Activated T-cell treated with anti-CD3 and anti-CD28 coated beads for 48 hours (primary cell): ENCODE measurements at places on chromosomes 11 and 22.

DNA sequence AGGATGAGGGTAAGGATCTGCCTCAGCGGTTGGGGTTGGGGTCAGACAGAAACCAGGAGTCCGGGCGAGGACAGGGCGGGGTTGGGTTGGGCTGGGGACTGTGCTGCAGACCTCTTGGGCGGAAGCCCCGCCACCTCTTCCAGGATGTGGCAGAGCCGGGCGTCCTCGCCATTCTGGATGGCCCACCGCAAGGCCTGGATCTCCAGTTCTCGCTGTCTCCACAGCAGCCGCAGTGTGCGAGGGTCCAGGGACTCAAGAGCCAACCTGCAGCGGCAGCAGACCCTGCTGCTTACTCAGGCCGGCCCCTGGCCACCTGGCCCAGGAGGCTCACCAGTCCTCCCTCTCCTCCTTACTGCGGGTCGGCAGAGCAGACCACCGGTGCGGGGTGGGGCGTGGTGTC is 2.0 kb downstream of the LMNTD2 start:
- DNase-seq, result no peak

DNA sequence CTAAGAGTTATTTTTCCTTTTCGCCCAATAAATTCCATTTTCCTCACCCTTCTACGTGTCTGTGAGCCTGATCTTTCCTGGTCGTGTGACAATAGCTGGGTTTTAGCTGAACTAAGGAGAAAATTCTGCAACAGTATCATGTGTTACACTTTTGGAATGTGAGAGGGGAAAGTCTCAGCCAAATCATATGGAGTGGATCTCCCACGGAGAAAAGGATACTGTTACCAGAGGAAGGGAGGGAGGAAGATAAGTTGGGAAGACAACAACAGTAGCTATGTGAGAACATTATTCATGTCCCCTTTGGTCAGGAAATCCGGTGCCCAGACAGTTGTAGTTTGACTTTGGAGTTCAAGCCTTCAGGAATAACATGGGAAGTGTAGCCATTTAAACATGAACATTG is 584.0 kb upstream of the RAG2 start:
- no peak for DNase-seq

DNA sequence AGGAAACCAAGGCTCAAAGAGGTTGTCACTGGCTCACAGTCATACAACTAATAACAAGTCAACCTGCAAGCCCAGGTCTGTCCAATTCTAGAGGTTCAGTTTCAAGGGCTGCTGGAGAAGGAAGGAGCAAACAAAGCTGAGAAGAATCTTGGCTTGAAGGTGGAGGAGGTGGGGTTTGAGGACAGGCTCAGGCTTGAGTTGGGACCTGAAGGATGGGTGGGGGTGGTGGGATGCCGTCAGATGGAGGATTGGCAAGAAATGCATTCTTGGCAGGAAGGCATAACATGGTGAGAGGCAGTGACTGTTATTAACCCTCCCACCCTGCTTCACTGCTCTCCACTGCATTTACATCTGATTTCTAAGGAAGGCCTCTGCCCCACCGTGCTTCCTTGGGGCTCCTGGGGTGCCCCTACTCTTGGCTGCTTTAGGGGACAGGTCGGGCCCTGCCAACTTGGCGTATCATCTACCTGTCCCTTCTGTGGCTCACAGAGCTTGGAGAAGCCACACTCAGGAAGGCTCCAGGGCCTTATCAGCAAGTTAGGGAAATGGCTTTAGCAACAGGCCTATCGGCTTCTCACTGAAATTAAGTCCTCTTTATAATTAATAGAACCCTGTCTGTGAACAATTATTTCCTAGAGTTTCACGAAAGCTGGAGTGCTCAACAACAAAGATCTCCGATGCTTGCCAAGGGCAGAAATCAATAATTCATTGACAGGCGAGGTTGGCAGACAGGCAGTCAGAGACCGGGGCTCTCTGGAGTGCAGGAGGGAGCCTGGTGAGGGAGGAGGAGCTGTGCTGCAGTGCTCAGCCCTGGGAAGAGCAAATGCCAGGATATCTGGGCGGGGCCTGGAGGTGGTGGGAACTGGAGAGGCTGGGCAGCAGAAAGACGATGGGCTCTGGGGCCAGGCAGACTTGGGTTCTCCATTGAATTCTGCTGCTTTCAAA is 84.9 kb upstream of the NARS2 start:
- DNase-seq, result no peak

- DNase-seq, result no peak
Measured at GRCh38 chr11:83475760-83476159, 189.6 kb upstream of the CCDC90B start.

DNA sequence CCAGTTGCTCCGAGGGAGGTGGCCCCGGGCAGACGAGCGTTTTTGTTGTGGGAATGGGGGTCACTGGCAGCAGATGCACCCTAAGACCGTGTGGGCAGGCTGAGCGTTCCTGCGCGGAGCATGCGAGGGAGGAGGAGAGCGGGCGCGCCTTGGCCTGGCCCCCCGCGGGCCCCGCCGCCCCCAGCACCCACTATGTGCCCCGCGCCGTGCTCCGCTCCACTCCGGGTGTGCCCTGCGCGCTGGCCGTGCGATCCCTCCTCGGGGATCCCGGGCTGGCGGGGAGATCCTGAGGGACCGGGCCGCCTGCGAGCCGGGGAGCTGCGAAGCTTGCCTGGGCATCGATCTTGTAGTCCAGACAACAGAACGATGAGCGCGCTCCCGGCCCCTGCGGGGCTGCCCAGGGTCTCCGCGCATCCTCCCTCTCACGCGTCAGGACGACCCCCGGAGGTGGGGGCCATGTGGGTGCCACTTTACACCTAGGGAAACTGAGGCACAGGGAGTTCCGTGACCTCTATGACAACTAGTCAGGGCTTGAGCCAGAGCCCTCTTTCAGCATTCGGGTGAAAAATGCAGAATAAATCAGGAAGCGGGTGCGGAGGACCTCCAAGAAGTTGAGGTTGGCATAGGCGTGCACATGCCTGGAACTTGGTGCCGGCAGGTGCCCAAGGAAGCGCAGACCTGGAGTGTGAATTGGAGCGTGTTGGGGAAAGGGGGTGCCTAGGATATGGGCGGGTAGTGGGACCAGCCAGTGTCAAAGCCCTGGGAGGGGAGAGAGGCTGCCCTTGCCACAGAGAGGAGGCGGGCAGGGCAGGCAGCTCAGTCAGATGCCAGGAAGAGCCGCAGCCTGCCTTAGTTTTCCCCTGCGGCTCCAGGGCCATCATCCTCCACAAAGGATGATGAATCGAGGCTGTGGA is 1.3 kb upstream of the KMT5B start:
- no peak for DNase-seq

- no peak for DNase-seq
Measured at GRCh38 chr11:85165819-85166218, 461.3 kb downstream of the DLG2 start.

DNA sequence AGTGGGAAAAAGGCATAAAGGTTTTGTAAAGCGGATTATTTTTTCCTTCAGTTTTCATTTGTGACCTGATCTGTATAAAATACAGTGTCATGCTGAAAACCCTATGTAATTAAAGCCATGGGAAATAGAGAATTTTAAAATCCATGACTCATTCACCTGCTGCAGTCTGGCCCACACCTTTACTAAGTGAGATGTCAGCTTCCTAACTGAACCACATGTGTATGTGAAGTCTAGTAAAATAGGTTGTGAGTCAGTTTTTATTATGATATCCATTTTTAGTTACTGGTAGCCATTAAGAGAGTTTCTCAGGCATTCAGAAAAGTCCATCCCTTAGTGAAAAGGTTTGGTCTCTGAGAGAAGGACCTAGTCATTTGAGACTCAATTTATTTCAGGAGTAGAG is 60.9 kb downstream of the TRIM44 start:
- no peak for DNase-seq

- DNase-seq, result peak; percentile 29
Measured at GRCh38 chr11:14499178-14499559, 442 bp downstream of the COPB1 start.

DNA sequence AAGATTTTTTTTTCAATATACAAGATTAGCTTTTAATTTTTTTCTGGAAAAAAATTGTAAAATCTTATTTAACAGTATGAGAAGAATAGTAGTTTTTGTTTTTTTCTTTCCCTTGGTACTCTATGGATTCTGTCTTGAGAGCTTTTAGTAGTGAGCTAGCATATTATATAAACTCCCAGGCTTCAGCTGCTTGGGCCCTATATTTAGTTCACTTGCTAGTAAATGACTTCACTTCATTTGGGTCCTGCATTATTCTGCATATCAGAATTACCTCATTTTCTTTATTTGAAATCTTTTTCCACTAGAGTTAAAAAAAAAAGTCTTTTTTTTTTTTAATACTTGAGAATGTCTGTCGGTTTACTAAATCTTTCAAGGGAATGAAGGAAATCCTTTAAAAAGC is 33.1 kb downstream of the HIPK3 start:
- no peak for DNase-seq

DNA sequence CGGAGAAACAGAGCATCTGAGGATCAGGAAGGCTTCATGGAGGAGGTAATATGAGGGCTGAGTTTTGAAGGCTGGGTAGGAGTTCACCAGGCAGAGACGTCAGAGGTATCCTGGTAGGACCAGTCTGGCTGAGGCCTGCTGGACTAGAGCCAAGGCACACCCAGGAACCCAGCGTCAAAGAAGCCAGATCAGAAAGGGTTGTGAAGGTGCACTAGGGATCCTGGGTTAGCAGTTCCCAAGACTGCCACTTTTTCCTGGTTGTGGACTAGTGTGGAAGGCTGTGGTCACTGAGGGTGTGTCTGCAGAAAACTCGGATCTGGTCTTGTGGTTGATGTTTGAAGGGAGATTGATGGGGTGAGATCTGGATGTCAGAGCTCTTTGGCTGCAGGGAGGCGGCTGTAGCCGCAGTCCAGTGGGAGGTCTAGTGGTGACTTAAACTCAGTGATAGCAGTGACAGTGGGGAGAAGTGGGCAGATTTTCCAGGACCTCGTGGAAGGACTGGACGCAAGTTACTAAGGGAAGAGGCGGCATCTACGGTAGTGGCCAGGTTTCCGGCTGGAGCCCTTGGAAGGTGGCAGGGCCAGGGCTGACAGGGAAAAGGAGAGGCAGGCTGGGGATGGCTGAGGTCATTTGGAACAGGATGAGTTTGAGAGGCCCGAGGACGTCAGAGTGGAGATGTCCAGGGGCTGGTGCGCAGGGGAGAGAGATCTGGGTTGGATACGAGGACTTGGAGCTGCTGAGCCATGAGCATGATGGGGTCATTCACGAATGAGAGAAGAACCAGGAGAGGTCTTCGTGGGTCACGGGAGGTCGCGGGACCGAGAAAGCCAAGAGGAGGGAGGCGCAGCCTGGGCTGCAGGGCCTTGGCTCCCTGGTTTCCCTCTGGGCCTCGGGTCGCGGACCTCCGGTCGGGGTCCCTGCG is 10.9 kb downstream of the RELA start:
- DNase-seq, result no peak

DNA sequence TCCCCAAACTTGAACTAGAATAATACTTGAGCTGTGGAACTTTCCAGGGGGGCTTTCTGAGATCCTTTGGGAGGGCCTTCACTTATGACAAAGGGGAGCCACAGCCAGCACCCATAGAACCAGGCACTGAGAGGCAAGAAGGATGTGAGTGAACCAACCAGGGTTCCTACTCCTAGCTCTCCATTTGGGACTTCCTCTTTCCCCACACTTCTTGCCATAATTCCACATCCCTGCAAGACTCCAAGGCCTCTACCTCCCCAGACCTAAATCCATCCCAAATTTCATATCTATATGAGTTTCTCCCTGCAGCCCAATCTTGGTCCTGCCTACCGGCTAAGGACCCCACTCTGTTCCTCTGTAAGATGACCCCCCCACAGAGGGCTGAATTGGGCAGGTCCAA is 31.5 kb downstream of the NRXN2 start:
- no peak for DNase-seq

GRCh38 chr11:85756401-85757200 is 54.3 kb downstream of the SYTL2 start:
- DNase-seq, result no peak

- no peak for DNase-seq
Measured at GRCh38 chr22:49906071-49906798, 12.0 kb downstream of the ALG12 start.

GRCh38 chr11:99535406-99535805 is 514.7 kb downstream of the CNTN5 start:
- no peak for DNase-seq

GRCh38 chr11:47916361-47916841 is 64.0 kb upstream of the PTPRJ start:
- DNase-seq, result no peak

DNA sequence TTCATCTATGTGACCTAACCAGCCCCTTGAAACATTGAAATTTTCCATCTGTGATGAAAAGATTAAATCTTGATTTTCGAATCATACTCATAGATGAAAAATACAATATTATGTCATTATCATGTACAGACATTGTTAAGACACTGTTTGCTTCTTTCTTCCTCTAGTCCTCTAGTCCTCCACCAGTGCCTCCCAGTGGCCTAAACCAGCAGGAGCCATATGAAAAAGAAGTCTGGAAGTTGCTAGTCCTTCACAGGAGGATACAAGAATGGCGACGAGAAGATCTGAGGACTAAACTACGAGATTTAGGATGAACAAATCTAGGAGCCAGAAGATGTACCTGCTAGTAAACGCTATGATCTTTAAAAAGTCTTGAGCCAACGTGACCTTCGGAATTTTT is 134.1 kb downstream of the SLC17A6 start:
- no peak for DNase-seq

- DNase-seq, result peak; percentile 45
Measured at GRCh38 chr11:14644226-14645014, 816 bp downstream of the PDE3B start.

DNA sequence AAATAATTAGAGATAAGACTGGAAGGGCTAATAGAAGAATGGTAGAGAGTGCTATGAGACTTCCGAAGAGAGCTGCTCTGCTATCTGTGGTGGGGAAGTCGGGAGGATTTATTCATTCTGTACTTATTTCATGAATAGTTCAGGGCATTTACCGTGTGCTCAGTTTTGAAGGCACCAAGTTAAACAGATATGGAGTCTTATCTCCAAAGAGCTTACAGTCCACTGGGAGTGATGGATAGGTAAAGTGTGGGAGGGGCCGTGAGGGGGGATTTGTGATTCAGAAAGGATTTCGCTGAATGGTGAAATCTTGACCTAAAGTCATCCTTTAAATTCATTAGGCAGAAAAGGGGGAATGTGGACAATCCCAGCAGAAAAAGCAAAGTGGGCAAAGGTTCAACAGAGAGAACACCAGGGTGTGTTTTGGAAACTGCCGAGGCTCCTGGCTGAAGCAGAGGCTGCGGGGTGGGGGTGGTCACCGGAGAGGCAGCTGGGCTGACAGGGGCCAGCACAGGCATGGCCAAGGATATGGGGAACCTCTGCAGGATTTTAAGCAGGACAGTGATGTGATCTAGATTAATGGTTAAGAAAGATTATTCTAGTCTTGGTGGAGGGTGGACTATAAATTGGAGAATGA is 91.2 kb downstream of the UBASH3B start:
- DNase-seq, result no peak

GRCh38 chr11:4684631-4685285 is 12.9 kb downstream of the OR51E2 start:
- DNase-seq, result no peak

DNA sequence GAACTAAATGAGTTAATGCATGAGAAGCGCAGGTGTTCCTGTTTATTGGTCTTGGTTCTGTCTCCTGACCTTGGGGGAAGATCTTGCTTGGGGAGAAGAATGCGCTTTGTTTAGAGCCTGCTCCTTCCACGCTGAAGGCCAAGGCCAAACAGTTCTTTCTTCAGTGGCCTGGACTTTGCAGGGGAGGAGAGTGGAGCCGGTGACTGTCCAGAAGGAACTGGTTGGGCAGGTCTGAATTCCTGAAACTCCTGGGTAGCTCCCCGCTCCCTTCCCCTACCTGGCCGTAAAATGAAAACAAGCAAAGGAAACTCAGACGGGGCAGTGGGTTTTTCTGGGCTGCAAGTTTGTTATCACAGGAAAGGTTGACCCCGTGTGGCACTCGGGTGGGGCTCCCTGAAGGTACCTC is 3.6 kb downstream of the ARHGAP8 start:
- DNase-seq, result no peak
